ENCODE measurements at places on chromosomes 11 and 22.

GRCh38 chr11:130455483-130456127, 7.2 kb downstream of the ADAMTS15 start:
- DNase-seq = no peak

DNA sequence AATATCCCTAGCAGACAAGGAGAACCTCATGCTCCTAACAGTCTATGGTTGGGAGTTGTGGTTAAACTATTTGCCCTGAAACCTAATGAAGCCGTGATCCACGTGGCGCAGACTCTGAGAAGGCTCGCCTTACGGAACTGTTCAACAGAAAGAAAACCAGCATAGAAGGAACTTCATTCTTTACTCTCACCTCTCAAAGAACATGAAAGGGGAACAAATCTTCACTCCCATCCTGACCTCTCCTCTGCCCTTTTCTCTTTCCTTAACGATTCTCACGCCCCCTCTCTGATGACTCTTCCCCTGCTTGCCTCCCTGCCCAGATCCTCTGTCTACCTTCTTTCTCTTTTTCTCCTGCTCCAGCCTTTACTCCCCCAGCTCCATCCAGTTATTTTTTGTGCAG, 54.2 kb downstream of the IRAG1 start:
- no peak for DNase-seq

GRCh38 chr11:17408641-17409040, 20.2 kb upstream of the KCNJ11 start:
- DNase-seq = peak; percentile 29

DNA sequence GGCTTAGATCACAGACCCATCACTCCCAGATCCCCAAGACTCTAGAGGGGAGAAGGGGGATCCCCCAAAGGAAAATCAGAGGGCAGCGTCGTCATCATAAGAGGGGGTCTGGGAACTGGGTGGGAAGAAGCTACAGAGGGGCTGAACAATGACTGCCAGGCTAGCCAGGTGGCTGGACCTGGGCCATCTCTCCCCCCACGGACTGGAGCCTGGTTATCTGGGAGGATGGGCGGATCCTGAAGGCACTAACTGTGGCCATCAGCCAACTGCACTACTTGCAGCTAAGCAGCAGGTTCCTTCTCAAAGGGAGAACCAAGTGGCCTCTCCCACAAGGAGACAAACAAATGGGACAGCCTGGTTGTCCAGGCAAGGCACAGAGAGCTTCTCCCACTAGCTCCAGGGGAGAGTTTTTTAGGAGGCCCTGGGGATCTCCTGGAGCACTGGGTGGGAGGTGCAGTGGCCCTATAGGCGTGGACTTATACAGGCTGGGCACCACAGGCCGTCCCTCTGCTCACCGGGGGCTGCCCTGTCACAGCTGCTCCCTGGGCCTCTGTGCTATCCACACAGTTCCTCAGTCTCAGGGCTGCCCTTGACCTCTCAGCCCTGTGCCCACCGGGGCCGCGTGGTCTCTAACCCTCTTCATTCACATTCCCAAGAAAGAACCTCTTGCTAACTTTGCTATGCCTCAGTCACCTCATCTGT, 15.4 kb downstream of the P2RY6 start:
- no peak for DNase-seq

GRCh38 chr11:5196731-5197130, 3.8 kb downstream of the OR51V1 start:
- DNase-seq = no peak

GRCh38 chr11:37177721-37178120, 579.7 kb upstream of the RAG2 start:
- no peak for DNase-seq

DNA sequence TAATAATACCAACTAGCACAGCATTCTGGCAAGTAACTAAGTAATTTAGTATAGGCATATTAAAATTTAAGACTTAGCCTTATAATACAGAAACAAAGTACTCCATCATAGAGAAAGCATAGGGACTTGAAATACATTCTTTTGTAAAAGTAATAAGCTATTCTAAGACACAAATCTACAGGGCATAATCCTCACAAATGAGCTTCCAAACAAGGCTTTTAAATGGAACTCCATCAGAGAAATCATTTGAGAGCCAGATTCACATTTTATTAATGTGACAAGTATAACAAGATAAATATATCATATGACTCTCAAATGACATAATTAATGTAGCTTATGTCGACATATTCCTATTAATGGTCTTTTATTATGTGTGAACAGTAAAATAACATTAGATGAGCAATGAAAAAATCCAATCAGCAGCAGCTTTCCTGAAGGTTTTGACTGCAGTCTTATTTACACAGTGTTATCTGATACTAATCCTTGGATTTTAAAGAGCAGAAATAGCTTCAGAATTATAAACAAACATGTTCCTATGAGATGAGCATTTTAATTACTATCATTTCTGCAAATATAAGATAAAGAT, 241.4 kb downstream of the TTC28 start:
- no peak for DNase-seq

- DNase-seq = no peak
These were observed 7.8 kb upstream of the ADAMTS8 start for GRCh38 chr11:130436171-130436570.

- DNase-seq = no peak
These were observed 498.2 kb downstream of the KCNA4 start for GRCh38 chr11:29518389-29519174.

DNA sequence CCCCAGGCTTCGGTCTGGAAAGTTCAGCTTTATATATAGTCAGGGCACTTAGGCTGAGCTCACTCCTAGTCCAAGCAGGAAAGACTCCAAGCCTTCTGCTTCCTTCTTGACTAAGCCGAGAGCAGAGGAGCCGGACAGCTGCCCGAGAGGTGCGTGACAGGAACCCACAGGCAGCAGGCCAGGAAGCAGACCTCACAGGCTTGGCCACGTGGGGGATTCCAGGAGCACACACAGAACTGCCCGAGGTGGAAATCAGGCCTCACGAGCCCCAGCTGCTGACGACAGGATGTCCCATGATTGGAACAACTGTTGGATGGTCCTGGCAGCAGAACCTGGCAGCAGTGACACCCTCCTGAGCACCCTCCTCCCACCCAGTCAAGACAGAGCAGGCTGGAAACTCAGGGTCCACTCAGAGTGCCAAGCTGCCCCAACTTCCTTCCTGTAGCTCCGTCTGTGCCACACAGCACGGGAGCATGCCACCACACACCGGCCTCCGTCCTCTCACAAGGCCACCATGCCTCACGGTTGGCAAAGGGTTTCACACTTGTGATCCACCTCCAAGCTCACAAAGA, 5.4 kb downstream of the PLA2G6 start:
- no peak for DNase-seq

GRCh38 chr11:104856607-104857006, 41.7 kb downstream of the CASP12 start:
- DNase-seq = no peak

- DNase-seq = peak; percentile 97
These were observed at the start of gene ABTB2 for GRCh38 chr11:34357701-34358257. Gene ABTB2, minus strand, starts transcription at chr11:34358010.

DNA sequence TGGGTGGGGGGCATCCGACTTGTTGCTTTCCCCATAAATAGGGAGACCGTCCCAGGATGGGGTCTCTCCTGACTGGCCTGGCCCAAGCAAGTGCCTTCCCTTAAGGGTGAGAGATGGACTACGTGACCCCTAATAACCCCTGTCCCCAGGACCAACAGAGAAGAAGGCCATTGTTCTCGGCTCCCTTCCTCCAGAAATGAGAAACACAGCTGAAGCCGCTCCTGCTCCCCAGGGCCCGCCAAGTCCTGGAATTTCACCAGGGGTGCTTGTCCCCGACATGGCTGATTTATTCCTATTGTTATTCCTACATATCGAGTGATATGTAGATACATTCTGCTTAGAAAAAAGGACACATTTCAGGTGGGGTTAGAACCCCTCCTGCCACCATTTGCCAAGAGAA, 100.8 kb downstream of the TP53I11 start:
- no peak for DNase-seq

GRCh38 chr11:15937601-15938120, 418.7 kb downstream of the SOX6 start:
- DNase-seq = no peak

DNA sequence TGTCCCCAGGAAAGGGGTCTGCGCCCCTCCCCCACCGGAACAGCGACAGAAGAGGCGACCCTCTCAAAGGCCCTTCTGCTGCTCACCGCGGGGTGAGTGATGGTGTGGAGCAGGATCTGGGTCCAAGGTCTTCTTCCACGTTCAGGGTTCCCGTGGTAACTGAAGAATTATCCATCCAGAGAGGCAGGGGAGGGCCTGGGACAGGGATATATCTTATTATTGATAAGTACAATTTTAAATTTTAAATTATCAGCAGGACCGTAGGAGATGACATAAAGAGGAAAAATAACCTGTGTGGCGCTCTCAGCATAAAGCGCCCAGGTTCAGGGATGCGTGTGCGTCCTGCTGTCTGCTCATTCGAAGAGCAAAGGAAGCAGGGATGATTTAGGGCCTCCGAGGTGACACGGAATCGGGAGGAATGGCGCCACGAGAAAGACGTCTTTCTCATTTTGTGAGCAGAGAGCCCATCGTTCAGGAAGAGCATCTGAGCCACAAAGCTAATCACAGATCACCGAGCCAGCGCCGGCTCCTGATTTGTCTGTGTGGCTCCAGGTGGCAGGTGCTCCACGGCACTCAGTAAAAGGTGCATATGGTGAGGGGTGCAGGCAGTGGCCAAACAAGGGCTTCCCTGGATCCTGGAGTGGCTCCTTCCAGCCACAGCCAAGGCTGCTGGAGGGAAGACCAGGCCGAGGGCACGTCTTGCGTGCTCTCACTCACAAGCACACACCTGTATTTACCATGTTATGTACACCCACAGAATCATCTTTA, 19.3 kb downstream of the KRTAP5-5 start:
- no peak for DNase-seq

GRCh38 chr11:96179905-96180304, 163.1 kb downstream of the MAML2 start:
- DNase-seq = no peak

DNA sequence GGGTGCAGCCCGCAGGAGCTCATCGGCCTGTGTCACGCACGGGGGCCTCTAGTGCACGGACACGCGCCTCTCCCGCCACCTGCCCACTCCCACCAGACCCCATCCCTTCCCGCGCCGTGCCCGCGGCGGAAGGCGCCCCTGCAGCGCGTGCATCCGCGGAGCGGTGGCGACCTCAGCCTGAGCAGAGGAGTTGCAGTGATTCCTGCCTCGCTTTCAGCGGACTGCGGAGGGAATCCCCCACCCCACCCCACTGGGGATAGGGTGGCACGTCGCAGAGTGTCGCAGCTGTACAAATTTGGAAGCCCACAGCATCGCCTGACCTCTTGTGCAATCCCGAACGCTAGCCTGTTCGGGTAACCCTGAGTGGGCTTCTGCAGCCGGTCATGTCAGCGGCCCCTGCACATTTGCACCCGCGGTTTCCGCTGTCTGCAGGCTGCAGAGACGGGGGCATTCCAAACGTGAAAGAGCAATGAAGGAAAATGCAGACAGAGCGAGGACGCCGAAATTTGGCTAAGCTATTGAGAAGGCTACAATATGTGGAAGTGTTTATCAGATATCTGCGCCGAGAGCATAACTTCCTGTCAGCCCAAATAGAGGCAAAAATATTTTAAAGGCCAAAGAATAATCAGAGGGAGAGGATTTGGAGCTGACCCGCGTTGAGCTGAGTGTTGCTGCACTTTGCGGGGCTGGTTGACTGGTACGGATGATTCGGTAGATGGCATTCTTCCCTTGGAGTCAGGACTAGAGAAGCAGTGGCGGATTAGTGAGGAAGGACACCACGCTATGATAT, 617 bp upstream of the ARHGAP20 start:
- peak; percentile 9 for DNase-seq

- DNase-seq = no peak
These were observed 341.5 kb downstream of the SHANK2 start for GRCh38 chr11:70910835-70911234.

- DNase-seq = peak; percentile 55
These were observed 468 bp downstream of the PATL1 start for GRCh38 chr11:59668188-59668949.

DNA sequence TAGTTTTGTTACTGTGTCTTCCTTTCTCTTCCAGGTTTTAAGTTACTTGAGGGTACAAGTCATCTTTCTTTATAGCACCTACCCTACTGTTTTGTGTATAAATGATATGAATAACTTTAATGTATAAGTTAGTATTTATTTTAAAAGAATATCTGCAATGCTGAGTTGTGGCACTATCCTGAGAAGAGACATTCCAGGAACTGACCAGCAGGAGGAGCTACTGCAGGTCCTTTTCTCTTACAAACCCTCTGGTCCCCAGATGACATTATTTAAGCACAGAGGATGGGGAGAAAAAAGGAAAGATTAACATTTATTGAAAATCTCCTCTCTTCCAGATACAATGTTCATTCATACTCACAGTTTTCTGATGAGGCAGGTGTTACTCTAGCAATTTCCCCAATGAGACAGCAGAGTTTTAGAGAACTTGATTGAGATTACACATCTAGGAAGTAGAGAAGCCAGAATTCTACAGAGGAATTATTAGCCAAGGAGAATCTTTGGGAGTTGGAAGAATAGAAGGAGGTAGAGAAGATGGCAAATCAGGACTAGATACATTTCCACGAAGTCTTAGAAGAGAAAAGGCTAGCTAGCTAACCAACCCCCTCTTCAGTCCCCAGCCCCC, 541.2 kb upstream of the API5 start:
- no peak for DNase-seq

DNA sequence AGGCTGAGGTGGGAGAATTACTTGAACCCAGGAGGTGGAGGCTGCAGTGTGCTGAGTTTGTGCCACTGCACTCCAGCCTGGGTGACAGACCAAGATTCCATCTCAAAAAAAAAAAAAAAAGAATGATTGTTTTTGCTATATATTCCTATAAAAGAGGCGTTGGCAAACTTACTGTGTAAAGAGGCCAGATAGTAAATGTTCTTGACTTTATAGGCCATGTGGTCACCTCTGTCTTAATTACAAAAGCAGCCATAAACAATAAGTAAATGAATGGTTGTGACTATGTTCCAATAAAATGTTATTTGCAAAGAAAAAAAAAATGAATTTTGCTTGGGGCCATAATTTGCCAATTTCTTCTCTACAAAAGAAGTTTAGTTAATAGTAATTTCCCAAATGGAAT, 12.3 kb downstream of the ATM start:
- no peak for DNase-seq

- no peak for DNase-seq
These were observed 1173.2 kb downstream of the BRD1 start for GRCh38 chr22:48654492-48654891.

GRCh38 chr11:19912958-19913892, 200.6 kb downstream of the NAV2 start:
- no peak for DNase-seq

DNA sequence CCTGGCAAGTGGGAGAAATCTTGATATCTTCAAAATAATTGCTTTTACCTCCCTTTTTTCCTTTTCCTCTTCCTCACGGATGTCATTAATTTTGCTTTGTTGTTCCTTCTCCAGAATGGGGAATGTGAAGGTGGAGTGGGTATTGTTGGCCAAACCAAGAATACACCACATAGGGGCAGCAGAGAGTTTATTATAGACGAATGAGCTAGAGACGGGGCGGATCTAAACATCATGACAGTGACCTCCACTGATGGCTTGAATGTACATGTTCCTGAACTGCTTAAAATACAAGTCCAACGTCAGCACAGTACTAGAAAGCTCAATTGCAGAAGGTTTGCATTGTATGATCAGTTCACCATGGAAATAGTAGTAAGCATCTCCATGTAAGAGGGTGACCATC, 122.3 kb upstream of the SNX19 start:
- no peak for DNase-seq
